Activated CD4-positive, alpha-beta T cell treated with anti-CD3 and anti-CD28 coated beads, Interleukin-2, amount 50 U/mL, for 1 hour (primary cell): ENCODE measurements at places on chromosomes 2 and 18.

DNA sequence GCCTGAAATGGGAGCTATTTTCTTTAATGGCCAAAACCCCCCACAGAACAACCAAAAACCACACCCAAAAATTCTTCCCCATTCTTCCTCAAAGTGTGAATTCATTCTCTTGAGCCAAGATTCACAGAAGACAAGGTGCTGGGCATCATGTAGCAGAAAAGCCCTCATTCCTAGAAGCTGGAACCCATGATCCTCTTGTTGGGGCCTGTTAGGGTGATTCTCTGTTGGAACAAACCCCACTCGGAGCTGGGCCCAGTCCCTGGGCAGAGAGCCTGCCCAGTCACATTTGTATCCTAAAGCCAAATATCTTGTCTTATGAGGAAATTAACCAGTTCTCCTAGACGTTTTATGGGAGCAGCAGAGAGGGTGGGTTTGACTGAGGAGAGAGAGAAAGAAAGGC lies 22.8 kb upstream of the VPS4B start:
- no peak for DNase-seq

- DNase-seq: no peak
Observed at GRCh38 chr18:68555879-68556301, 159.0 kb downstream of the TMX3 start.

DNA sequence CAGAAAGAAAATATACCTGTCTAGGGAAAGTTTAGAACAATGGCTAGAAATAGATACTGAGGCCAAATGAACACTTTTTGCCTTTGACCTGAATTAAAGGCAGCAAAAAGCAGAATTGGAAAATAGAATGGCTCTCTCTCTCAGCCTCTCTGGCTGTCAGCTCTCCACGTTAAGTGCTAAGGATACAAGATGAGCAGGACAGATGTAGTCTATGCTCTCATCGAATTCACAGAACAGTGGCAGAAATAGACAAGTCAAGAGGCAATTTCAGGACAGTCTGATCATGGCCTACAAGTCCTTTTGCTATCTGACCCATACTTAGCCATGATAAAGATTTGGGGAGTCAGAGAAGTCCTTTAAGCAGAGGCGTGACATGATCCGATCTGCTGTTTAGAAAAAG lies 120.2 kb upstream of the CREB1 start:
- DNase-seq: no peak

GRCh38 chr2:81355436-81355835 lies 1050.9 kb upstream of the LRRTM1 start:
- DNase-seq: no peak

- DNase-seq: no peak
Observed at GRCh38 chr2:102241616-102242305, 54.9 kb downstream of the IL1RL2 start.

DNA sequence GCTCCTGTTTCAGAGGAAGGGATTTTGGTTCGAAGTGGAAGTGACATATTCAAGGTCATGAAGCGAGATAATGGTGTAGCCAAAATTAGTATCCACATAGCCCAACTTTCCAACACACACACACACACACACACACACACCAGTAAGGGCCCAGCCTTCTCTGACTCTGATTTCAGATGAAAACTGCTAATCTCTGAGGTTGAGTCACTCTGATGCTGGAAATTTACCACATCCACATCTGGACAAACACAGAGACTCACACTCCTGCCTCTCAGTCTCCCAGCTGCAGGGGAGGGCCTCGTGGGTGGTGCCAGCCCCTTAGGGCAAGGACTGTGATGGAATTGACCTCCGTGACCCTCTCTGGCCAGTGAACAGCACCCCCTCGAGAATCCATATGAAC lies 29.0 kb upstream of the SLC35F6 start:
- no peak for DNase-seq

GRCh38 chr2:204842661-204843485 lies 297.6 kb downstream of the PARD3B start:
- DNase-seq: no peak

- no peak for DNase-seq
Observed at GRCh38 chr2:179692043-179692442, 169.4 kb downstream of the ZNF385B start.

DNA sequence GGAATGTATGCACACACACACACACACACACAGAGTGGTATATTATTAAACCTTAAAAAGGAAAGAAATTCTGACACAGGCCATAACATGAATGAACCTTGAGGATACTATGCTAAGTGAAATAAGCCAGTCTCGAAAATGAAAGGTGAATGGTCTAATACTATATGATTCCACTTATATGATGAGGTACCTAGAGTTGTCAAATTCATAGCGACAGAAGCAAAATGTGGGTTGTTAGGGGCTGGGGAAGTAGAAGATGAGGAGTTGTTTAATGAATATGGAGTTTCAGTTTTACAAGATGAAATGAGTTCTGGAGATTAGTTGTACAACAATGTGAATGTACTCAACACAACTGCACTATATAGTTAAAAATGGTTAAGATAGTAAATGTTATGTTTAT lies 118.1 kb downstream of the ABCA12 start:
- DNase-seq: no peak

DNA sequence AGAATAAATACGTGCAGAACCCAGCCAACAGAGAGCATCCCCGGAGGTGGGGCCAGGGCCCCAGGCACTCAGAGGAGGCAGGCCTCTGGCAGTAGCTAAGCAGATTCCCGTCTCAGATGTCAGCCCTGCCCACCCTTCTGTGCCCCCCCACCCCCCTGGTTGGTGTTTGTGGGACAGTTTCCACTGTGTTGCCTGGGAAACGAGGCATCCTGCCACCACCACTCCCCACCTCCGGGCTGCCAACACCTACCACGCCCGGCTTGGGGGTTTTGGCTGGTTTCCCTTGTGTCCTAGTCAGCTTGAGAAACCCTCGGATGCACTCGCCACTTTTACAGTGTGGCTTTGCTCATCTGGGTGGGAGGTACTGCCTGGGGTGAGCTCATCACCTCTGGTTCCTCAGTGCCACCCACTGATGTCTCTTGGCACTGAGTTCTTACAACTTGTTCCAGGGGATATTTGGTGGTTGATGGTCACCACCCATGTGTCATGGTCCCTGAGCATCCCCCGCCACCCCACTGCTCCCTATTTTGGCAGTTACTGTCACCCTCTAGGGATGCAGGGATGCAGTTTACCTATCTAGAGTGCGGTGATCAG lies 72.4 kb upstream of the YWHAQ start:
- peak; percentile 75 for DNase-seq

GRCh38 chr2:49241991-49242390 lies 87.7 kb upstream of the FSHR start:
- DNase-seq: no peak

- no peak for DNase-seq
Observed at GRCh38 chr2:191478799-191479679, 198.9 kb upstream of the NABP1 start.

GRCh38 chr2:165757906-165758675 lies 36.0 kb downstream of the GALNT3 start:
- DNase-seq: no peak

- no peak for DNase-seq
Observed at GRCh38 chr2:105099153-105099552, 61.3 kb downstream of the MRPS9 start.

- DNase-seq: no peak
Observed at GRCh38 chr18:38198526-38198925, 632.9 kb upstream of the CELF4 start.

DNA sequence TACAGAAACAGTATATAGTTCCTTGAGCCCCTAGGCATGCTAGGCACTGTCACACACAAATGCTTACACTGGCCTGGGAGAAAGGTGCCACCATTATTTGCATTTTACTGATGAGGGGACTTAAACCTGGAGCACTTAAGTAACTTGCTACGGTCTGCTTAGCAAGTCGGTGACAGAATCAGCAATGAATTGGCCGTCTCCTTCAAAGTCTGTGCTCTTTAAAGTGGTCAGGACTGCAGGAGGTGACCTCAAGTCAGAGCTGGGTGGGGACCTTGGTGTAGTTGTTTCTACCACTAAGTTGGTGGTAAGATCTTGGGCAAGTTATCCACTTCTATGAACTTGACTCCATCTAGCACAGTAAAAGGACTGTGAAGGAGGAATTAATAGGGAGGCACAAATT lies 34.8 kb downstream of the PTPRM start:
- no peak for DNase-seq

DNA sequence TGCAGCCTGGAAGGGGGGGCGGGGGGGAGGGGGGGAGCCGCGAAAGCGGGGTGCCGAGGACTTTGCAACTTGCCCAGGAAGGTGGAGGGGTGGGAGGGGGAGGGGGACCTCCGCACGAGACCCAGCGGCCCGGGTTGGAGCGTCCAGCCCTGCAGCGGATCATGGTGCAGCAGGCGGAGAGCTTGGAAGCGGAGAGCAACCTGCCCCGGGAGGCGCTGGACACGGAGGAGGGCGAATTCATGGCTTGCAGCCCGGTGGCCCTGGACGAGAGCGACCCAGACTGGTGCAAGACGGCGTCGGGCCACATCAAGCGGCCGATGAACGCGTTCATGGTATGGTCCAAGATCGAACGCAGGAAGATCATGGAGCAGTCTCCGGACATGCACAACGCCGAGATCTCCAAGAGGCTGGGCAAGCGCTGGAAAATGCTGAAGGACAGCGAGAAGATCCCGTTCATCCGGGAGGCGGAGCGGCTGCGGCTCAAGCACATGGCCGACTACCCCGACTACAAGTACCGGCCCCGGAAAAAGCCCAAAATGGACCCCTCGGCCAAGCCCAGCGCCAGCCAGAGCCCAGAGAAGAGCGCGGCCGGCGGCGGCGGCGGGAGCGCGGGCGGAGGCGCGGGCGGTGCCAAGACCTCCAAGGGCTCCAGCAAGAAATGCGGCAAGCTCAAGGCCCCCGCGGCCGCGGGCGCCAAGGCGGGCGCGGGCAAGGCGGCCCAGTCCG lies 540 bp downstream of the SOX11 start:
- DNase-seq: no peak

GRCh38 chr2:230875347-230876315 lies 10.9 kb downstream of the ITM2C start:
- DNase-seq: no peak

- DNase-seq: peak; percentile 9
Observed at GRCh38 chr18:63299837-63300745, 19.5 kb downstream of the BCL2 start.

DNA sequence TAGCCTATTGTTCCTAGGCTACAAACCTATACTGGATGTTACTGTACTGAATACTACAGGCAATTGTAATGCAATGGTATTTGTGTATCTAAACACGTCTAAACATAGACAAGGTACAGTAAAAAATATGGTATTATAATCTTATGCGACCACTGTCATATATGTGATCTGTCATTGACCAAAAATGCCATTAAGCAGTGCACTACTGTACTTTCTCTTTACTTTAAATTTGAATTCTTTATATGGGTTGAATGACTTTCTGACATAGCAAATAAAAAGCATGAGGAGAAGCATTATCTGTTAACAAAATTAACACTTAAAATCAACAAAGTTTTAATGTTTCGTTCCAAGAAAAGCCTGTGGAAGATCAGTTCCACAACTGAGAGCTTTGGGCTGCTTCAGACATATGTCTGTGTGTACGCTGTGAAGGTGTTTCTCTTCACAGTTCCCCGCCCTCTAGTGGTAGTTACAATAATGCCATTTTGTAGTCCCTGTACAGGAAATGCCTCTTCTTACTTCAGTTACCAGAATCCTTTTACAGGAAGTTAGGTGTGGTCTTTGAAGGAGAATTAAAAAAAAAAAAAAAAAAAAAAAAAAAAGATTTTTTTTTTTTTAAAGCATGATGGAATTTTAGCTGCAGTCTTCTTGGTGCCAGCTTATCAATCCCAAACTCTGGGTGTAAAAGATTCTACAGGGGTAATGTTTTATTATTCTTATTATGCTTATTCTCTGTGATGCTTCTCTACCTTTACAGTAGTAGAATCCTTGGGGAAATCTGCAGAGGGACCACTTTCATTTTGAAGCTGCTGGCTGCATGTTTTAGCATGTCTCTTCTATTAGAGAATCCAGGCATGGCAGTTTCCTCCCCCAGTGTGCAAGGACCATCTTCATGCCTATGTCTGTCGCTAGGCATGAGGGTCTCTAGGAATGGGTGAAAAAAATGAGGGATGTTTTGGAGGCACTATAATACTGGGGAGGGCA lies 54.5 kb downstream of the SCN2A start:
- DNase-seq: no peak

DNA sequence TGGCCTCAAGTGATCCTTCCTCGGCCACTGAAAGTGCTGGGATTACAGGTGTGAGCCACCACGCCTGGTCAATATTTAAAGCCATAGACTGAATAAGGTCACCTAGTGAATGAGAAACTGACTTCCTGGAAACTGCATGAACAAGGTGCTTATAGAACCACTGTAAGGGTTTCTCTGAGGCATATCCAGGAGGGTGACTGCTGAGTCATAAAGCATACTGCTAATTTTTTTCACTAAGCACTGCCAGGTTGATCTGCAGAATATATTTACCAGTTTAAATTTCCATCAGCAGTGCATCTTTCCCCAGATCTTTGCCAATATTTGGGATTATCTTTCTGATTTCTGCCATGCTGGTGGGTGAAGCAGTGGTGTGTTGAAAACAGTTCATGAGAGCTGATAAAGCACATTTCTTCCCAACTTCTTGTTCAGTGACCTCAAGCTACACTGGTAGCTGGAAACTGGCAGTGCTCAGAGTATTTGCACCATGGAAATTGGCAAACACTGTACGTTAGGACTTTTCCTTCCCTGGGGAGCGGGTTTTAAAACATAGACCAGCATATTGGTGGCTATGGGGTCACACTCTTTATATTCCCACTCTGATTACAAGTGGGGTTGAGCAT lies 4.2 kb upstream of the CLIP4 start:
- no peak for DNase-seq

GRCh38 chr2:233418761-233419546 lies 64.7 kb downstream of the DGKD start:
- DNase-seq: peak; percentile 62

DNA sequence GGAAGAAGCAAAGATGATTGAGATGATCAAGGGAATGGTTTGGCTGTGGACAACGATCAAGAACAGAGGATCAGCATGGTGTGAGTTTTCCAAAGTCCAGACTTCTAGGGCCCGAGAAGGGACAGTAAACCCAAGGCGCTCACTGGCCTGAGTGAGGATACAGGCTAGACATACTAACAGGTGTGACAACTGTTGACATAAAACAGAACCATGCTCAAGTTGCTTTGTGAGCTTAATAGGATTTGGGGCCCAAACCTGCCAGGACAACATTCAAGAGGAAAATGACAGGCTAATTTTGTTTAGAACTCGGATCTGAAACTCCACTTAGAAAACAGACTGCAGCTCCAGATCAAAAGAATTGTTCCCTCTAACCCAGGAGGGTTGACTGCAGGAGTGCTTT lies 68.1 kb upstream of the ACKR3 start:
- no peak for DNase-seq
